ENCODE measurements at places on chromosomes 1 and 21. TPM values are rescaled to one million over a fixed set of nuclear protein-coding genes. Genes with fewer than 3 reads are reported as not detected.

SDC3 gene
- total RNA-seq = 25.9 TPM

OR10Z1 gene
- not detected for total RNA-seq

AIM2 gene
- 1.1 TPM for total RNA-seq

S100A2 gene
- total RNA-seq = 0.92 TPM
